Upper lobe of left lung (tissue), 6 donors: ENCODE measurements at places on chromosomes 3 and 15.

- DNase-seq = no peak
These were observed 48.5 kb upstream of the PARL start for GRCh38 chr3:183933160-183933559.

DNA sequence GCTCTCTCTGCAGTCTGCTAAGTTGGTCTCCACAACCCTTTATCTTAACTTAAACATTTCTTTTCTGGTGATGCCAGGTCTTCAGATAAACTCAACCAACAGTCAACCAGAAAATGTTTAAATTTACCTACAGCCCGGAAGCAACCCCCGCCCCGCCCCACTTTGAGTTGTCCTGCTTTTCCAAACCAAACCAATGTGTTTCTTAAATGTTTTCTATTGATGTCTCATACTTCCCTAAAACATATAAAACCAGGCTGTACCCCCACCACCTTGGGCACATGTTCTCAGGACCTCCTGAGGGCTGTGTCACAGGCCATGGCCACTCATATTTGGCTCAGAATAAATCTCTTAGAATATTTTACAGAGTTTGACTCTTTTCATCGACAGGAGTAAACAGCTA, 13.2 kb upstream of the GPR160 start:
- no peak for DNase-seq

DNA sequence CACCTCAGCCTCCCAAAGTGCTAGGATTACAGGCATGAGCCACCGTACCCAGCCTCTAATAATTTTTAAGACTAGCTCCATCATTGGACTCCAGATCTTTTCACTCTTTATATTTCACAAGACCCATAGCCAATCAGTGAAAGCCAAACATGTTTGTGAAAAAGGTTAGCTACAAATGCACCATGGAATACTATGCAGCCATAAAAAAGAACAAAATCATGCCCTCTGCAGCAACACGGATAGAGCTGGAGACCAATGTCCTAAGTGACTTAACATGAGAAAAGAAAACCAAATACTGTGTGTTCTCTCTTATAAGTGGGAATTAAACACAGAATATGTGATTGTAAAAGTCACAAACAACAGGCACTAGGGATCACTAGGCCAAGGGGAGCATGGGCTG, 3.2 kb downstream of the SCAPER start:
- no peak for DNase-seq

GRCh38 chr3:45205126-45205525, 21.0 kb downstream of the TMEM158 start:
- DNase-seq = no peak

DNA sequence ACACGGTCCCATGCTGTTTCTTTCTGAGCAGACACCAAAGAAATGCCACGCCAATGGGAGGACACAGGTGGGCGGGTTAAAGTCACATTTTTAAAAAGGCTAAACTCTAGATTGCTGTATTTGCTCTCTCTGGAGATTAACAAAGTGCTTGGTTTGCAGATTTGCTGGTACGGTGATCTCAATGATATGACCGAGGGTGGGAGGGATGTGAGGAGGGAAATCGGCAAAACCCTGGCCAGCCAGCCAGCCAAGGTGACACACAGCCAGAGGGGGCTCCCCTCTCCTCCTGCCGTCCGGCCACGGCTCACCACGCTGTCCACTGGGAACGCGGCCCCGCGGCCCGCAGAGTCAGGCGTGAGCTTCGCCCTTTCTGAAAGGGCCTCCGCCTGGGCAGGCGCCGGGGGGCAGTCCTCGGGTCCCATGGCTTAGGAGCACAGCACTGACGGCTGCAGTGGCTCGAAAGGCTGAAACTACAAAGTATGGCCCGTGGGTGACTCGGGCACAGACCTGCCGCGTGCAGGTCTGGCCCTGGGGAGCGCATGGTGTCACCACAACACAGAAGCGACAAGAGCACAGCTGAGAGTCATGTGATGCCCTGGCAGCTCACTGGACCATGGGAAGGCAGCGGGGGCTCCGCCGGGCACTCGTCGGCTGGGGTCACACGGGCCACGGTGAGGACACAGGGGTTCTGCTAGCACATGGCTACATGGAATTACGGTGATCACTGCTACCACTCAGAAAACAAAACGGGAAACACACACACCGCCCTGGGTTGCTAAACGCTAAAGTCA, 57.8 kb upstream of the RPL32 start:
- no peak for DNase-seq

DNA sequence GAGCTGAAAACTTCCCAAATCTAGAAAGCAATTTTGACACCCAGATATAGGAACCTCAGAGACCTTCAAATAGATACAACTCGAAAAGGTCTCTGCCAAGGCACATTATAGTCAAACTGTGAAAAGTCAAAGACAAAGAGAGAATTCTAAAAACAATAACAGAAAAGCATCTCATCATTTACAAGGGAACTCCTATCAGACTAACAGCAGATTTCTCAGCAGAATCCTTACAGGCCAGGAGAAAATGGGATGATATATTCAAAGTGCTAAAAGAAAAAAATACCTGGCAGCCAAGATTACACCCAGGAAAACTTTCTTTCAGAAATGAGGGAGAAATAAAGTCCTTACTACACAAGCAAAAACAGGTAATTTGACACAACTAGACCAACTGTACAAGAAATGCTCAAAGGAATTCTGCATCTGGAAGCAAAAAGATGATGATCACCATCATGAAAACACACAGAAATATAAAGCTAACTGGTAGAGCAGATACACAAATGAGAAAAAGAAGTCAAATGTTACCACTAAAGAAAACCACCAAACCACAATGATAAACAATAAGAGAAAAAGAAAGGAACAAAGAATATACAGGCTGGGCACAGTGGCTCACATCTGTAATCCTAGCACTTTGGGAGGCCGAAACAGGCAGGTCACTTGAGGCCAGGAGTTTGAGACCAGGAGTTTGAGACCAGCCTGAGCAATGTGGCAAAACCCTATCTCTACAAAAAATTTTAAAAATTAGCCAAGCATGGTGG, 50.4 kb downstream of the ADAM10 start:
- DNase-seq = no peak
